ENCODE measurements at places on chromosomes 7 and 10.

DNA sequence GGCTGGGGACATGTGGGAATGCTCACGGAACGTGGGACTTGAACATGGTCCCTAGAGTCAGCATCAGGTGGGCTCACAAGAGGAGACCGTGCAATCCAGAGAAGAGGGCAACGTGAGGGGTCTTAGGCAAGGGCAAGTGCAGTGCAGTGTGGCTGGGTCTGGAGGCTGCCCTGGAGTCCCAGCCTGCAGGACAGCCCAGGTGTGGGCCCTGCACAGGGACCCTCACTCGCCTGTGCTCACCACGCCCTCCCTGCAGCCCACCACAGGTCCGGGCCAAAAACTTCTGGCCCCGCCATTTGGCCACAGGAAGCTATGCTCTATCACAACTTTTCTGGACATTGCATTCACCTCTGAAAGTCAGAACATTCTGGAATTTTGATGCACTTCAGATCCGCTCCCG, 133.5 kb downstream of the PAXIP1 start:
- ATAC-seq = no peak

DNA sequence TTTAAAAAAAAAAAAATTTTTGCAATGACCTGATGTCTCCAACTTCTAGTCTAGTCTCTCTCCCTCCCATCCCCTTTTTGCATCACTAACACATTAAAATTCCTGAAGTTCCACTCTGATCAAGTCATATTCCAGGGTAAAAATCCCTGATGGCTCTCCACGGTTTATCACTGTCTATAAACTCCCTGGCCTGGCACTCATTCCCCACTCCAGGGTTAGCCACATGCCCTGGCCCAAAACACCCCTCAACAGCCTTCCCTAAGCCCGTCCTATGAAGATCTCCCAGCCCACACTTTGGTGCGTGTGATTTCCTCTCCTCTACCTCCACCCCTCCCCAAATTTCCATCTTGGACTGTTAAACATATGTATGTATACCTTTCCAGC, 125.4 kb downstream of the JAZF1 start:
- ATAC-seq = peak; percentile 34

DNA sequence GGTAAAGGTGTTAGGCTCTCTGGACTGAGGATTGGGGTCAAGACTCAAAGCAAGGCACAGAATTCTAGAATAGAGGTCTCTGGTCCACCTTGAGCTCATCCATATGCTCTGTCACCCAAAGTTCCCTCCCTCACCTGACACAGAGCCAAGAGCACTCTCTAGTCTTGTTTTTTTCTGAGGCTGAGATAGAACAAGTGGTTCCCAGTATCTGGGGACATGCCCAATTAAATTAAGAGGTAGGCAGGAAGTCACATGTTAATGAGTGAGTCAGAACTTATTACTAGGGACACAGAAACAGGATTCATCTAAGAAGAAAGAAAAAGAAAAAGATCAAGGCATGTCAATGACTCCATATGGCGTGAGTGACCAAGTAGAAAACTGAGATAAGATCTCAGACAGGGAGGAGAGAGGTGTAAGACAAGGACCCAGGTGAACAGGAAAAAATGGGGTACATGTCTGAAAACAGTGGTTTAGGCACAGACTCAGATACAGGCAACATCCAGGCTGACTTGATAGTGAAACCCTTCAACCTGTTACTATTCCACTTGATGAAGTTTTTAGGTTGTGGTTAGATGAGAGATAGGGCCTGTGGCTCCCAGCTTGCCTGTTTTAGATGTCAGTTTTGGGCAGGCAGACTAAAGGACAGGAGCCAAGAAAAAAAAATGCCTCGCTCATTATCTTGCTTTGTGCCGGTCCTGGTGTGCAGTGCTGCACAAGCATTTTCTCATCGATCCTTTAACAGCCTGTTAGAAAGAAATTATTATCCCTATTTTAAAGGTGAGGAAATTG, 609.9 kb downstream of the CCSER2 start:
- no peak for ATAC-seq

GRCh38 chr7:39394105-39394680, 172.0 kb upstream of the YAE1 start:
- no peak for ATAC-seq

- ATAC-seq = no peak
Observed at GRCh38 chr10:51896849-51897248, 197.5 kb upstream of the CSTF2T start.

- no peak for ATAC-seq
Observed at GRCh38 chr10:4252701-4253100, 467.7 kb upstream of the KLF6 start.

GRCh38 chr10:63886281-63887022, 365.3 kb downstream of the REEP3 start:
- no peak for ATAC-seq

GRCh38 chr10:101130984-101131961, at the start of gene TLX1:
TLX1 (plus strand) TSS chr10:101131300; CDS start chr10:101131542, 242 bp downstream.
- ATAC-seq = peak; percentile 44

- peak; percentile 82 for ATAC-seq
Observed at GRCh38 chr10:71840177-71840957, 10.7 kb downstream of the PSAP start.

DNA sequence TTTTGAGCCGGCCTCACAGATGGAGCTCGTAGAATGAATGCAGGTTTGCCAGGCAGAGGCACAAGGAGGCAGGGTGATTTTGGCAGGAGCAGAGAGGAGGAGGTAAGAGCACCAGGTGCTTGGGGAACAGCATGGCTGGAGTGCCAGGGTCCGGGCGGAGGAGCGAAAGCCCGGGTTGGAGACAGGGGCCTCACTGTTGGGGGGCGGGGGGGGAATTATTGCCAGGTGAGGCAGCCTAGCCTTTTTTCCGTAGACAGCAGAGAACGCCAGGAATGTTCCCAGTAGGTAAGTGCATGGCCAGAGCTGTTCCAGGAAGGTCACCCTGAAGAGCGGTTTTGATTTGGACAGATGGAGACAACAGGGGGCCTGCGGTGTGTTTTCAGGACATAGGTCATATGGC, 9.5 kb downstream of the SRRM3 start:
- ATAC-seq = no peak

- ATAC-seq = no peak
Observed at GRCh38 chr10:106301146-106301545, 863.4 kb downstream of the SORCS1 start.

DNA sequence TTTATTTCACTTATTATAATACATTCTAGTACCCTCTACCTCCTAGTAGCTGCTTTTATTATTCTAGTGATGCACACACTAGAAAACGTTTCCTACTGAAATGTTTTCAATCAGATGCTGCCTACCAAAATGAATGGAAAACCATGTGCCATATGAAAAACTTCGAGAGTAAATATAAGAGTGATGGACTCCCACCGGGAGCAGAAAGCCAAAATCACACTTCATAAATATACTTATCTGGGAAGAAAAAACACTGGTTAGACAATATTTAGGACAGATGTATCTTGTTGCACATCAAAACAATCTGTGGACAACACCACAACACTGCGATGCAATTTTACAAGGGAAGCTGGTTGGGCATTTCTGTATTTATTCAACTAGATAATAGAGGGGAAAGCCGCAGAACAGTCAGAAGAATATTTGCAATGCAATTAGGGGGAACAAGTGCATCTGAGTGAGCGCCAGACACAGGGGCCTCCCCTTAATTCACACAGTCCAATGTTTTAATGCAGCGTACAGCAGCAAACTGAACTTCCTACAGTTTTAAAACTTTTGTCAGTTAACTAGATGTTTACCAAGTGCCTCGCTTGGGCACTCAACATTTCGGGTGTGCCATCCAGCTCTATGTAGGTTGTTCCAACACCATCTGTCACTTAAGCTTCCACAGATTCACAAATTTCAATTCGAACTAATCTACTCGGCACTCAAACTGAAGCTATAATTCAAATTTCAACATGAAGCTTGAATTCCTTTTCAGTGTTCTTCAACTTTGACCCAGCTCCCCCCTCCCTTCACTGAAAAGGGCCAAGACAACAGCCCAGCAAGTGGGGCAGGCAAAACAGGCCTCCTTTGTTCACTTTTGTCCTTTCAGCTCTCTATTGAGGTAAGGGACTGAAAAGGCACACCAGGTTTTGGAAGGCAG, 7.4 kb downstream of the NRCAM start:
- ATAC-seq = no peak

DNA sequence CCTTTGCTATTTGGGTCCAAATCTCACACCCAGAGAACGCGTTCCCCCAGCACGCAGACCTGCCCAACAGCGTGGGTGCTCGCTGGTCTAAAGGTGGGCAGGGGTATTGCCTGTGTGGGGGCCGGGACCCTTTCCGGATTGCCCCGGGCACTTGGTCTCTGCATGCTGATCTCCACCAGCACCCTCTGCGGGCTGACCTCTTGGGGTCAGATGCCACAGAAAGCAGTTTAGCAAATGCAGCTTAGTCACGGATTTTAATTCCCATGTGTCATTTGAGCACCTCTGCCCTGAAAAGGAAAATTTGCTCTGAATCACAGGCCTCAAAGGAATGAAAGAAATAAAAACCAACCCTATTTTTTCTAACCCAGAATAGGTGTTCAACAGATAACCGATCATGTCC, 46.7 kb downstream of the PKD1L1 start:
- no peak for ATAC-seq

Measured in motor neuron (in vitro differentiated cells).